CD4-positive, CD25-positive, alpha-beta regulatory T cell (primary cell): ENCODE measurements at places on chromosomes 11 and 22.

- no peak for DNase-seq
These were observed 20.4 kb upstream of the IGSF9B start for GRCh38 chr11:133977067-133977677.

GRCh38 chr11:4639931-4640330, 2.7 kb downstream of the OR51D1 start:
- DNase-seq = no peak

DNA sequence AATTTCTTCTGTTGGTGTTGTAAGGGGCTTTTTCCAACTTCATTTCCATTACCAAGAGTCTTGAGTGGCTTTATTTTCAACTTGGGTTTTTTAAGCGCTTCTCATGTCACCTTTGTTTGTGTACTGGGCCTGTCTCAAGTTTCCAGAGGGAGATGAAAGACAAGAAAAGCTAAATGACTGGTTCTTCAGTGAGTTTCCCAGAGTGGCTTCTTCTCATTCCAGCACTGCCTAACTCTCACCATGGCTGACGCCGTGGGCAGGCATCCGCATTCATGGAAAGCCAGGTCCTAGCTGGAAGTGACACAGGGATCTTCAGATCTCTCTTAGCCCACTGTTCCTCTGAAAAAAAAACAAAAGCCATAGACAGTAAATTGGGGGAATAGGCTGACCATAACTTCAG, 28.6 kb downstream of the MARK2 start:
- no peak for DNase-seq

DNA sequence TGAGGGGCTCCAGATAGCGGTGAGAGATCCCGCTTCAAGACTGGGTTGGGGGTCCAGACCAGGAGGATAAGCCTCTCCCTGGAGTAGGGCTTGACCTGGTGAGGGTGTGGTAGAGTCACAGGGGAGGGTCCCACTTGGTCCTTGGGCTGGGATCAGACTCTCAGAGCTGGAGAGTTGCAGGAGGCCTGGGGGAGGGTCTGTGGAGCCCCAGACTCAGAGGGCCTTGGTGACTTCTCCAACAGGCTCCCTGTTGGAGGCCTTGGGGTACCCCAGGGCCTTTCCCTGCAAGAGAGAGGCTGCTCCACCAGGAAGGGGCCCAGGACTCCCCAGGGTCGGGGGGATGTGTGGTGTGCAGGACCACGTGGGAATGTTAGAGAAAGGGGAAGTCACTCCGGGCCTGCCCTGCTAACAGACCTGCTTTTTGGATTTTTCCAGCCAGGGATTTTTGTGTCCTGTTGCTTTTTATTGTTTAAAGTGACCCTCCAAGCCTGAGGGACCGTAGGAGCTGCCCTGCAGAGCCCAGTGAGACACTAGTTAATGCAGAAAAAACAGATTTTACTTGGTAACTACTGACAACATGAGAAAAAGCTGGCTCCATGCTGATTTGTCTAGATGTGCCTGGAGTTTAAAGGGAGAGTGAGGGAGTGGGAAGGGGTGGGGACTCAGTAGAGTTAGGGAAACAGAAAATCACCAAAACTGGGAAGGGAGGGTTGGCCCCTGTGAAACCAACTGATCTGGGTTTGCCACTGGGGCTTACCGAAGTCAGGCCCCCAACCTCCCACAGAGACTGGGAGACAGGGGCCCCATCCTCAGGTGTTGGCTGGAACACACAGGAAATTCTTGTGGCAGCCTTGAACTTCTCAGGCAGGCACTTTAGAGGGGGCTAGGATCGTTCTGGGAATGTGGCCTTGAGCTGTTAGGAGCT, 801 bp upstream of the TXNRD2 start:
- no peak for DNase-seq
